ENCODE measurements at places on chromosomes 11 and 22.

DNA sequence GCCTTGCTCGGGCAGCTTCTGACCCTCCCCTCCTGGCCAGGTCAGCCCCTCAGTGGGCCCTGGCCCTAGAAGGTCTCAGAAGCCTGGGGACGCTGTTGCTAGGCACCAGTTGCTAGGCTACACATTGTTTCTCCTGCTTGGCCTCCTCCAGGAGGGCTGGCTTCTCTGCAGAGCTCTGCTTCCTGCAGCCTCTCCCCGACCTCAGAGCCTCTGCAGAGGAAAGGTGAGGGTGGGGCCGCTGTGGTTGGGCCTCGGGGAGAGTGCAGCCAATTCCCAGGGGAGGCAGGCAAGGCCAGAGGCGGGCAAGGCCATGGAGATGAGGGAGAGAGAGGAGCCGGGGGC is 27.6 kb upstream of the LRRC10B start:
- peak; percentile 14 for DNase-seq

DNA sequence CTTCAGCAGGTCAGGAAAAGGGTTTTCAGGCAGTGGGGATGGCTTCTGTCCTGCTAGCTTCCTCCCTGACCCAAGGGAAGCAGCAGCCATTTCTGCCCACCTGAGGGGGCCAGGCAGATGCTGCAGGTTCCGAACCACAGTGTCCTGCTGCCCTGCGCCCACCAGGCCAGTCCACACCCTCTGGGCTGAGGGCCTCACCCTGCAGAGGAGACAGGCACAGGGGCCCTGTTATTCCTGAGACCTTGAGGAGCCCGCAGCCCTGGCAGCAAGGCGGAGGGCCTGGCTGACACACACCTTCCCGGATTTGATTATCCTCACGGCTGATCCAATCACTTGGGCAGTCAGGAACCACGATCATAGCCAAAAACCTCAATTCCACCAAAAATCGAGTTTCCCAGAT is 725.8 kb downstream of the BRD1 start:
- DNase-seq: no peak

DNA sequence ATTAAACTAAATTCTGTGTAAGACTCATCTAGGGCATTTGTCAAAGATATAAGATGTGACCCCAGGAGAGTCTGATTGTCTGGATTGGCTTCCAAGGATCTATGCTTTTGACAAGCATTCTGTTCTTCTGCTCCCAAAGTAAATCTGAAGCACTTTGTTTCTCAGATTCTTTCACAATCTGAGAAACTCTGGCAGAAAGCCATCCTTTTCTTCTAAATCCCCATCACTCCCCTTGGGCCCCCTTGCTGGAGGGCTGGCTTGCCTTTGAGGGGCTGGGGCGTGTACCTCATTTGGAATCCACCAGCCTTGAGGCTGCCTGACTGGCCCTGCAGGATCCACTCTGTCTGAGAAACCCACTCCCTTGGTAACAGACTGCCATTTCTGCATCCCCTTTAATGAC is 173.5 kb upstream of the CTSC start:
- DNase-seq: no peak

DNA sequence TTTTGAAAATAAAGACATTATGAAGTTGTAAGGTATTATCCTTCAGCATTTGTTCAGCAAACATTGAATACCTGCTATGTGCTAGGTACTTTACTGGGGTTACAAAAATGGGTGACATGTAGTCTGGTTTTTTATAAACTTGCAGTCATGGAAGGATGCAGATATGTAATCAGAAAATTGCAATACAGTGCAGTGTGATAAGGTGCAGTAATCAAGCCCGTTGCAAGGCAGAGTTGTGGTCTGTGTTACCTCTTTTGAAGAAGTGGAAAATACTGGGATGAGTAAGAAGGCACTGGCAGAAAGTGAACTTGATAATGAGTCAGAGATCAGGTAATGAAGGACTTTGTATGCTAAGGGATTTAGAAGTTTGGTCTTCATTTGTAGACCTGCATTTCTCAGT is 8.1 kb downstream of the FBXO7 start:
- peak; percentile 56 for DNase-seq

- no peak for DNase-seq
Measured at GRCh38 chr11:17967661-17968060, 45.2 kb downstream of the SERGEF start.

DNA sequence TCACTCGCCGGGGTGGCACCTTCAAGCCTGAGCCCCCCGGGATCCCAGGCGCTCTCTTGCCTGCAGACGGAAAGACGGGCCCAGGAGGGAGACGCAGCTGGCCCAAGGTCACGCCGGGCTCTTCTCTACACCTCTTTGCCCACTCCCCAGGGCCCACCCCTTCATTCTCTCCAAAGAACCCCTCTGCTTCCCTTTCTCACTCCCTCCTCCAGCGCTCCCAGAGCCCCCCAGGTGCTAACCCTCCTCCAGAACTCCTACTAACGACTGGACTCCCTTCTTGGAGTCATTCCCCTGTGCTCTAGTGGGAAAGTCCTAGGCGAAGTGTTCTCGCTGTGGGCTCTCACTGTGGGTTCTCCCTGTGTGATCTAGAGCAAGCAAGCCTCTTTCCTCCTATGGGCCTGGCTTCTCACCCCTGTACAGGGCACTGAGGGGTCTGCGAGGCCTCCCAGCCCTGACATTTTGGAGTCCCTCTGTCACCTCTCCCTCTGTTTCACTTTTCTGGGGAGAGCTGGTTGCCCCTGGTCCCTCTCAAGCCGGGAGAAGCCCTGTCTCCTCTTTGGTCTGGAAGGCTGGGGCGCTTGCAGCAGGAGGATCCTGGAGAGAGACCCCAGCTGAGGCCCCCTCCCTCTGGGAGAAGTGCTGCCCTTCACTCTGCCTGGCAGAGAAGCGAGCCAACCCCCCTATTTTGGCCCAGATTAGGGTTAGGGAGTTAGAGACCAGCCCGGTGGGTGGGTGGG is 858 bp downstream of the OAF start:
- DNase-seq: no peak

DNA sequence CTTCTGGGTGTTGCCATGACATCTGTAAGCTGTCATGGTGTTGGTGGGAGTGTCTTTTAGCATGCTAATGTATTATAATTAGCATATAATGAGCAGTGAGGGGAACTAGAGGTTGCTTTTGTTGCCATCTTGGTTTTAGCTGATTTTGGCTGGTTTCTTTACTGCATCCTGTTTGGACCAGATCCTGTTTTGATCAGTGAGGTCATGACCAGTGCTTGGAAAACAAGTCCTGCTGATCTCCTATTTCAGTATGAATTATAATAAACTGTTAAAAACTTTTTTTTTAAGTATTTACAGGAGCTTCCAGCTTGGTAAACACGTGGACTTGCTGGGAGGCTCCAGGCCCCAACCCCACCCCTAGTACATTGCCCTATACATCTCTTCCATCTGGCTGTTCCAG is 30.5 kb upstream of the P4HA3 start:
- no peak for DNase-seq

GRCh38 chr11:819943-820649 is 1.4 kb downstream of the PNPLA2 start:
- peak; percentile 96 for DNase-seq

DNA sequence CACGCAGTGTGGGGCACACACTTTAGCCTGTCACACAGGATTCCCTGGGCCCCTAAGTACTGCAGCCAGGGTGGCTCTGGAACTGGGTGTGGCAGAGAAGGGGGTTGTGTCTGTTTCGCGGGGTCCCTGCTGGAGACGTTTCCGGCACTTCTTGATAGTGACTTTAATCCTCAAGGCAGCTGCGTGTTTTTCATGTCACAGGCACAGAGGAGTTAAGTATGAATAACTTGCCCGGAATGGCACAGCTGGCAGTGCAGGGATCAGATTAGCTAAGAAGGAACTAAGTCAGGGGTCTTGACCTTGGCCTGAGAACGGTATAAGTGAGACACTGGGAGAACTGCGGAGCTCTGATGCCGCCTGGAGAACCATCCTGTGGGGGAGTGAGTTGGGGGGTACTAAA is 7.5 kb upstream of the KRTAP5-7 start:
- DNase-seq: no peak

- no peak for DNase-seq
Measured at GRCh38 chr11:2927851-2928604, 1.2 kb downstream of the PHLDA2 start.

GRCh38 chr11:3684129-3684818 is 13.1 kb upstream of the CHRNA10 start:
- no peak for DNase-seq

- no peak for DNase-seq
Measured at GRCh38 chr11:1573903-1574237, 1.8 kb upstream of the DUSP8 start.

DNA sequence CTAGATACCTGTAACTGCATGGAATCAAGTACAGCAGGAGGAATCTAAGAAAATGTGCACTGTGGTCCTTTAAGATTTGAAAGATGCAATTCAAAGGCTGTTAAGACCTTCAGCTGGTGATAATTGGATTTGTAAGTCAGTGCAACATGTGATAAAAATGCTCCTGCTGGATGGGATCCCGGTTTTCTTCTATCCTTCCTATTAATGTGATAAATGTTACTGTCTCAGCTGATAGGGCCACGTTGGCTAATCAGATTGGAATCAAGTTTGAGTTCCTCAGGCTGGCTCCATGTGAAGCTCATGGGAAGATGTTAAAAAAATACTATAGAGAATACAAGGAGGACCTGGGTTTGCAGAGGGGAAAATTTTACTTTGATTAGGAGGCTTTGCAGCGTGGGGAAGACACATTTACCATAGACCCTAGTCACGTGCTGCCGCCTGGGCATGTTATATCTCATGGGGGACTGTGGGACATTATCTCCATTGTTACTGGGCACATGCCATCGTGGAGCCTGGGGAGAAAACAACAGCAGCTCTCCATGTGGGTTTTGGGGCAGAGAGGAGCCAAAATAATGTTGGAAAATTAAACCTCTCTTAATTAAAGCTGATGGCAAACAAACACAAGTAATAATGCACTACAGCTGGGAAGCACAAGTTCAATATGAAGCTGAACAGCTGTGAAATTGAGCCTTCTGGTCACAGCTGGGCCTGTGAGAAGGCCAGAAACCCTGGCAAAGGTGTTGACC is 652.5 kb downstream of the NTM start:
- DNase-seq: no peak

- no peak for DNase-seq
Measured at GRCh38 chr11:19511413-19512183, 201.0 kb upstream of the NAV2 start.

DNA sequence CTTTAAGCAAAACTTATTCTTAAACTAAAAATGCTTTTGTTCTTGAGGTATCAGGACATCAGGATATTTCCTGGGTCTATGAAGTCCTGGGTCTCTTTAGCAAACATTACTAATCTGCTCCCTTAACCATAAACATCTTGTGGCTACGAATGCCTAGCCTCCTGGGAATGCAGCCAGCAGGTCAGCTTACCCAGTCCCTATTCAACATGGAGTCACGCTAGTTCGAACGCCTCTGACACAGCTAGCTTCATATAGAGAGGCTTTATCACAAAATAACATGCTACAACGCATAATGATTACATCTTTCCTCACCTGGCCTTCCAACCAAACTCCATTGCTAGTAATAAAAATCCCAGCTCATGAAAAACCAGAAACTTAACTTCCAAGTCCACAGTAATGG is 17.5 kb upstream of the FIBIN start:
- DNase-seq: no peak

GRCh38 chr22:42397332-42398249 is 34.6 kb downstream of the NFAM1 start:
- DNase-seq: peak; percentile 65

DNA sequence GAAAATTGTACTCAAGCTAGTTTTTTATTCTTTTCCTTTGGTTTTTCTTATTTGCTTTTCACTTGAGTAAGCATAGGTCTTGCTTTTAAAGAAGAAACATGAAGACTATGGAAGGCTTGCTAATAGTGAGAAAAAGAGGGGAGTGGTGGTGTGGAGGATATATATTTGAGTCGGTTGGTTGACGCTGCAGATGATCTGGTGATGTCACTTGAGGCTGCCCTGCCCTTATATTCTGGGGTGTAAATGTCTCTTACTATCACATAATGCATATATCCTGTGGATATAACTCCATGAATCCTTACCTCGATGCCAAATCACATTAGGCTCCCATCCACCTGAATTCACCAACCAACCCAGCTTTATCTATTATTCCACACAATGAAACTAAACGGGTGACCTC is 2.9 kb downstream of the GRIA4 start:
- DNase-seq: no peak

GRCh38 chr11:880447-880846 is 30.2 kb downstream of the CHID1 start:
- DNase-seq: no peak

DNA sequence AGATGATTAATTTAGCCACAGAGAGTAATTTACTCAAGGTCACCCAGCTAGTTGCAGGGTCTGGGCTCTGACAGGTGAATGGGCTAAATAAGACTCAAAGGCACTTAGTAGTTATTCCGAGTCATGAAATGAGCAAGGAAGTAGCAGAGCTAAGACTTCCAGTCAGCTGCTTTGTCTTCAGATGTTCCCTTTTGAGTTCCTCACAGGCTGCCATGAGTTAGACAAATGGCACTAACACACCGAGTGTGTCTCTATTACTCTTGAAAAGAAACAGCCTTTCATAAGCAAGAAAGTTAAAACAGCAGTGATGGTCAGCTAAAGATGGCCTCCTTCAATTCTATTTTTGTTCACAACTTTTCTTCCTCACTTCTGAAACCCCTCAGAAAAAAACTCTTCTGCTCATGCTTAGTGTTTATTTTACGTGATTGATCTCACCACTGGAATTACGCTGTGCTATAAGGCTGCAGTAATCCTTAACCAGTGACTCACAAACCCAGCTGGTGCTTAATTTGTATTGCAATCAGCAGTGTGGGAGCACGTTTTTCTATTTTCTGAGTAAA is 389.1 kb downstream of the AASDHPPT start:
- DNase-seq: no peak

- peak; percentile 54 for DNase-seq
Measured at GRCh38 chr11:19410032-19410431, 169.3 kb upstream of the E2F8 start.

DNA sequence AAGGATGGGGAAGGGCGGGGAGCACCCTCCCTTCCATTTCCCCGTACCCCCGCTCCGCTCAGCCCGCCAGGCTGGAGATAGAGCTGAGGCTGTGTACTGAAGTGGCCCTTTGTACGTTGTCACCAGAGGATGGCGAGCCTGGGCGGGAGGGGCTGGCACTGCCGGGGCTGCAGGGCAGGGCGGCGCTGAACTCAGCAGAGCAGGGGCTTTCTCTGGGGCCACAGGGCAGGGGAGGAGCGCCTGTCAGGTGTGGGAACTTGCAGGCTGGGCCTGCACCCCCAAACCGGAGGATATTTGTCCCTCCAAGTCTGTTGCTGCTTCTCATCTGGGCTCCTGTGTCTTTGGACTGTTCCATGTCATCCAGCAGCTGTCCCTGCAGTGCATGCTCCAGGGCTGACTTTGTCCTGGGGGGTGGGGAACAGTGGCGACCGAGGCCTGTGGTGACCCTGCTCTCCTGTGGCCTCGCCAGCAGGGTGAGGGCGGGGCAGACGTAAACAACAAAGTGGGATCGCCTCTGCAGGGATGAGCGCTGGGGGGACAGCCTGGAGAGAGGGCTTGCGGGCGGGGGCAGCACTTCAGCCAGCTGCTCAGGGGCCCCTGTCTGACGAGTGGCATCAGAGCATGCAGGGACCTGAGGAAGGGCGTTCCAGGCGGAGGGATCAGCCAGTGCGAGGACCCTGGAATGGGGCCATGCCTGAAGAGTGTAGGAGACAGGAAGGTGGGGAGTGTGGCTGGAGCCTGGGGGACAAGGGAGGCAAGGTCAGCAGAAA is 13.1 kb downstream of the MGAT3 start:
- DNase-seq: no peak

Data from GM12865 (cell line).